Dorsolateral prefrontal cortex (tissue), 122 donors: ENCODE measurements at places on chromosomes 12 and 14. TPM values are rescaled to one million over a fixed set of nuclear protein-coding genes. Genes with fewer than 3 reads are reported as not detected.

The FITM1 gene
- total RNA-seq: 0.69 TPM

The PPP1R1A gene
- 22.9 TPM for total RNA-seq

The IGFBP6 gene
- total RNA-seq: 21.9 TPM

The NTS gene
- not detected for total RNA-seq

The GMFB gene
- 109 TPM for total RNA-seq

The EDDM3A gene
- not detected for total RNA-seq

The WNT5B gene
- 7.8 TPM for total RNA-seq

The CLEC4D gene
- not detected for total RNA-seq

The RPL36AL gene
- total RNA-seq: 88.8 TPM

The BCL2L2 gene
- 154 TPM for total RNA-seq

The AKAP3 gene
- total RNA-seq: 3.7 TPM

The KCNC2 gene
- total RNA-seq: 50.9 TPM

The GALNT8 gene
- total RNA-seq: 46.5 TPM

The NAV3 gene
- 119 TPM for total RNA-seq

The VRTN gene
- total RNA-seq: not detected

The PIWIL1 gene
- total RNA-seq: not detected
